ENCODE measurements at places on chromosomes 2 and 18.
A peak's percentile ranks its signal among the peaks of the same experiment; 100 is the strongest.

GRCh38 chr2:119434664-119435063, 3.0 kb downstream of the TMEM37 start:
- peak; percentile 85 for DNase-seq

GRCh38 chr2:193783681-193784080, 1588.9 kb upstream of the TMEFF2 start:
- DNase-seq, result no peak

DNA sequence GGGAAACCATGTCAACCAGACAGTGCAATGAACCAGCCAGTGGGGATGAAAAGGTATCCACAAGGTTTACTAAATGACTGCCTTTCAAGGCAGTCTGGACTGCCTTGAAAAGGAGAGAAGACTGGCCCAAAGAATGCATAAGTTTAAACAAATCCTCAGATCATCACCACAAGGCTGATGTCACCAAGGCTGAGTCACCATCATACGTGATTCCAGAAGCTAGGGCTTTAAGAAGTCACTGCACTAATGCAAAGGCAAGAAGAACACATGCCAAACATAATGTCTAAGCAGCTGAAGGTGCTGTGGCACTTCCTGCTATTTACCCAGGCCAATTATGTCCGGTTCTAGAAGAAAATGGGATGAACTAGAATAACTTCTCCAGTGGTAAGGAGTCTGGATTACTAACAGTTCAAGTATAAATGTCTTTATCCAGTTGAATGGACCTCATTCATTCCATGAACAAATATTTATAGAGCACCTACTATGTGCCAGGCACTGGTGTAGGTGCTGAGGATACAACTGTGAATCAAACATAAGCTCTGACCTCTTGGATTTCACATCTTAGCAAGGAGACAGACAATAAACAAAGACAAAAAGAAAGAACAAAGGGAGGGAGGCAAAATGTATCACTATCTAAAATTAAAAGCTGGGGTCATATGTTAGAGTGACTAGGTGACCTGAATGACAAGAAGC, 37.6 kb upstream of the ONECUT2 start:
- DNase-seq, result no peak

DNA sequence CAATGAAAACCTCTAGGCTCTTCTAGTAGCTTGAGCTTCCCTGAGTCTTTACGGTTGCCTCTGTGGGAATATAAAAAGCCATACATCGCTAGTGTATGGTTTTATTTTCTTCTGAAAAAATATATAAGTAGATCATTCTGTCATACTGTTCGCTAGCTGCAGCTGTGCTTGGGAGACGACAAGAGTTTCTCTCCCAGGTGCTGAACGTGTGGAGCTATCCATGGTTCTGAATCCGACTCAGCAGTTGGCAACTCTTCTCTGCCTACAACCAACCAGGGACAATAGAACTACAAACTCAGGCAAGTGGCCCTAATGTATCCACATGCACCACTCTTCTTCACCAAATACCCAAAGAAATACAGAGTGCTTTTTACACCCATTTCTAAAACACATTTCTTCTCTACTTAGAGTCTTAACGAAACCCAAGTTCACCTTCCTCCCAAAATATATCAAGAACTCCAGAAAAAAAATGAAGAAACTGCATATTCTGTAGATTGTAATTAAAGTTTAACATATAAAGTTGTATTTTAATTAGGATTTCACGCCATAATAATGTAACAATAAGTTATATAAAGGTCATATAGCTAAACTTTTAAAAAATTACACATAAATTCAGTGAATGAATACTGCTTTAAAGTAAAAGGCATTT, 2.2 kb upstream of the KCNH7 start:
- peak; percentile 70 for DNase-seq

- DNase-seq, result no peak
These were observed 6.0 kb downstream of the ZNF516 start for GRCh38 chr18:76489081-76489480.

DNA sequence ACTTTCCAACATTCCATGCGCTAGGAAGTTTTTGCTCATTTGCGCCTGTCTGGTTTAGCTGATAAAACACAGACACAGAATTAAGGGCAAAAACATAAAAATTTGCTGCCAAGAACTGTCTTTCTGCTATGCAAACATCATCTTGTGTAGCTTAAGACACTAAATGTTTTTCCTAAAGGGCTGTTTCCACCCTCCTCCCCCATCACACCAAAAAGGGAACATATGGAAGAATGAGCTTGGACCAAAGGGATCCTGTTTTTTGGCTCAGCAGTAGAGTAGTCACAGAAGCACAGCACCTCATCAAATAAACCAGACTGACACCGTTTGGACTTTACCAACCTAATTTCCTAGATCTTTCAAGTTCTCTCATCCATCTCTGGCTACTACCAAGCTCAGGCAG, 210.1 kb downstream of the ZNF521 start:
- no peak for DNase-seq

DNA sequence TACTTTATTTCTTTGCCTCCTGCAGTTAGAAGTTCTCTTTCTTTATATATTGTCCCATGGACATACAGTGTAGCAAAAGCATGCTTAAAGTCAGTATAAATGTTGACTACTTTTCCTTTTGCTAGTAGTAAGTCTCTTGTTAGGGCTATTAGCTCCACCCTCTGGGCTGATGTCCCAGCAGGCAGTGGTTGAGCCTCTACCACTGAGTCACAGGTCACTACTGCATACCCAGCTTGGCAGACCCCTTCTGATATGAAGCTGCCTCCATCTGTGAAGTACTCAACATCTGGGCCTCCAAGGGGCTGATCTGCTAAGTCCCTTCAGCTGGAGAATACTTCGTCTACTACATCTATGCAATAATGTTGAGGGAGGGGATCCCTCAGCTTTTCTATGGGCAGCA, 61.0 kb upstream of the SLC35G4 start:
- no peak for DNase-seq

- DNase-seq, result no peak
These were observed 368.6 kb downstream of the EIPR1 start for GRCh38 chr2:3009005-3009404.

DNA sequence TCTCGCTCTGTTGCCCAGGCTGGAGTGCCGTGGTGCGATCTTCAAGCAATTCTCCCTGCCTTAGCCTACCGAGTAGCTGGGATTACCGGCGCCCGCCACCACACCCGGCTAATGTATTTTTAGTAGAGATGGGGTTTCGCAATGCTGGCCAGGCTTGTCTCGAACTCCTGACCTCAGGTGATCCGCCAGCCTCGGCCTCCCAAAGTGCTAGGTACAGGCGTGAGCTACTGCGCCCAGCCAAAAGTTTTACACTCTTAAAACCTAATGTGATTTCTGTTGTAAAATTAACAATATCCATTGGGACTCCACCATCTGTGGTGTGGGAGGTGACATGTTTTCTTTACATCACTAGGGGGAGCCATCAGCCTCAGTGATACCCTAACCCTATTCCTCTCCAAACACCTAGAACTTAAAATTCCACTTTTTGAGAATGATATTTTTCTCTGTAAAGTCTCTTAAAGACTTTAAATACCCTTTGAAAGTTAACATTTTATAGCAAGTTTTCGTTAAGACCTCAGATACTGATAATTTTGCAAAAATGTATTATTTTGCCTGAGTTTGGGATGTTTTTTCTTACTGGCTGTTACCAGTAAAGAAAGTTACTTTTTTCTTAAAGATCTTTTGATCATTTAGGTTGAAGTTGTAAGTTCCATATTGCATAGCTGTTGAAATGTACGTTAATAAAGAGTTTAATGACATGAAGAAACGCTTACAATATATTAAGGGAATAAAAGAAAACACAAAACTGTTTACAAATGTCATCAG, 11.6 kb upstream of the EIF2AK2 start:
- peak; percentile 55 for DNase-seq

DNA sequence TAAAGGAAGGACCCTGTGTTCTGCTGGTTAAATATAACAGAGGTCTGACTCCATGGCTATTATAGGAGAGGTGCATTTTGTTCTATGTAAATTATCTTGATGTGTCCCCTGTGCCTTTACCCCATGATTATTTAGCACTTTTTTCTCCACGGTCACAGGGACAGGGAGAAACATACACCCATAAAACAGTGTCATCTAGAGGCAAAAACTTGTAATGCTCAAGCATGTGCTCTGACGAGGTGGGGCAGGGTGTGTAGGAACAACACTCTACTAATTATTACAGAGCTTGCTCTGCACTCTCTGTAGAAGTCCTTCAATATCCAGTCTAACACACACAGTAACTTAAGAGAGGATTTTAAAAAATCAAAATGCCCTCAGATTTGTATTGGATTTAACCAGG, 187.9 kb downstream of the NEDD4L start:
- peak; percentile 15 for DNase-seq

DNA sequence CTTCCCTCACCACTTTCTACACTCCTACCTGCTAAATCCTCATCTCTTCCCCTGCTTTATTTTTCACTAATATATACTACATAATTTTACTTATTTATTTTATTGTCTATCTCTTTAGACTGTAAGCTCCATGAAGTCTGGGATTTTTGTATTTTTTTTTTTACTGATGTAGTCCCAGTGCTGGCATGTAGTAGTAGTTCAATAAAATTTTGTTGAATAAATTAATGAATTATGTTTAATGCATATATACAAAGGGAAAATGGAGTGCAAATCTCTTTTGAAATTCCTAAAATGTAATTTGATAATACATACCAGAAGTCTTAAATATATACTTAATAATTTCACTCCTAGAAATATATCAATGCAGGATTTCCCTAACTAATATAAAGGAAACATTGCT, 7.1 kb upstream of the NABP1 start:
- no peak for DNase-seq

GRCh38 chr2:234363011-234363487, 133.8 kb downstream of the ARL4C start:
- DNase-seq, result peak; percentile 83

DNA sequence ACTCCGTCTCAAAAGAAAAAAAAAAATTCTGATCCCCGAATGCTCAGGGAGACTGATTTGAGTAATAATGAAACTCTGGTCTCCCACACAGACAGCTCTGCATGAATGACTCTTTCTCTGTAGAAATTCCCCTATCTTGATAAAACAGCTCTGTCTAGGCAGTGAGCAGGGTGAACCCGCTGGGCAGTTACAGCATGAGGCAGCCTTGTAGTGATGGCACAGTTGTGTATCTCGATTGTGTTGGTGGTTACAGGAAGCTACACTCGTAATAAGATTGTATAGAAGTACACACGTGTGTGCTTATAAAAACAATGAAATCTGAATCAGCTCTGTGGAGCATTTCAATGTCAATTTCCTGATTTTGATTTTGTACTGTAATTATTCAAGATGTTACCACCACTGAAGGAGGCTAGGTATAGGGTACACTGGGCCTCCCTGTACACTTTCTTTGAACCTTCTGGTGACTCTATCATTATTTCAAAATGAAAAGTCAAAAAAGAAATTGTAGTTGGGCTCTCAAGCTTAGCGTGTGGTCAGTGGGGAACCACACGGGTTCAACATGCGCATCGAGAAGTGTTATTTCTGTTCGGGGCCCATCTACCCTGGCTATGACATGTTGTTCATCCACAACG, 34.9 kb upstream of the ATP8B1 start:
- DNase-seq, result no peak

DNA sequence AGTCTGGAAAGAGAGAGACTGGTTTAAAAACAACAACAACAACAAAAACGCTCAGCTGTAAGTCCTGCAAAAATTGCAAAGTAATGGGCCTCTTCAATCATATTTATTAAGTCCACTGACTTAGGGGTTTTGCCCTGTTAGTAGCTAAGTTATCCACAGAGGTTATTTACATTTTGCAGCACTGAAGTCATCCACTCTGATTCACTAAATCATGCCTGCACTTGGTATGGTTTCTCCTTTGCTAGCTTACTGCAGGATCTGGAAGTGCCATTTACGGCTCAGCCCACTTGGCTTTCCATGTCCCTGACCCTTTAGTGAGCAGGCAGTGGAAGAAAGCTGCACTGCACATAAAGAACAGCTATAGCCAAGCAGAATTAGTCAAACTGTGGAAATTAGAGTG, 484.4 kb downstream of the NRXN1 start:
- DNase-seq, result no peak

DNA sequence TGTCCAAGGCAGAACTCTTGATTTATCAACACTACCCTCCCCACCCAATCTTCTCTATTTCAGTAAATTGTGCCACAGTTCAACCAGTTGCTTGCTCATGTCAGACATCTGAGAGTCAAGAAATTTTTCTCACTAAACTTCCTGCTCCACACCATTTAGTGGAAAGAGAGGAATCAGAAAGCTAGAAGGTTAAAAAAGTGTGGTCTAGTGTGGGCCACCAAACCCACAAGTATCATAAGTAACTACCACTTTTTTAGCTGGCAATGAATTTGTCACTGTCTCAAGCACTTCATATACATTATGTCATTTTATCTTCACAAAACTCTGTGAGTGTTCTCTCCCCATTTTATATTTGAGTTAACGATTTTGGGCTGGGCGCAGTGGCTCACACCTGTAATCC, 16.6 kb upstream of the MSTN start:
- no peak for DNase-seq

GRCh38 chr2:84243788-84244733, 215.0 kb downstream of the SUCLG1 start:
- DNase-seq, result no peak

- no peak for DNase-seq
These were observed 118.4 kb downstream of the ALMS1 start for GRCh38 chr2:73503992-73504570.

DNA sequence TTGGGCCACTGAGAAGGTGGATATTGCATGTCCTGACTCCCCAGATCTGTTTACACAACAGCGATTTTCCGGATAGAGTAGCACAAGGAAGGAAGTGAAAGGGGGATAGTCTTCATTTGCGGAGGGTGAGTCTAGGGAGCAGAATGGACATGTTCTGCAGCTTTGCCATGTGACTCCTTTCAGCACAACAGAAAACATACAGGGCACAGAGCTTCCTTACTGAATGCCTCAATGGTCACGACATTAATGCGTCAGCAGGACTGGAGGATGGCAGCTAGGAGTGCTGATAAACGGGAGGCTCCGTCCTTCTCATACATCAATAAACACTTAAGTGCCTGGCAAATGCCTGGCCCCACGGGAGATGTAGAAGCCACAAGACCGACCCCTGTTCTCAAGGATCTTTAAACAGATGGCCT, 163.0 kb downstream of the FAM210A start:
- DNase-seq, result no peak

DNA sequence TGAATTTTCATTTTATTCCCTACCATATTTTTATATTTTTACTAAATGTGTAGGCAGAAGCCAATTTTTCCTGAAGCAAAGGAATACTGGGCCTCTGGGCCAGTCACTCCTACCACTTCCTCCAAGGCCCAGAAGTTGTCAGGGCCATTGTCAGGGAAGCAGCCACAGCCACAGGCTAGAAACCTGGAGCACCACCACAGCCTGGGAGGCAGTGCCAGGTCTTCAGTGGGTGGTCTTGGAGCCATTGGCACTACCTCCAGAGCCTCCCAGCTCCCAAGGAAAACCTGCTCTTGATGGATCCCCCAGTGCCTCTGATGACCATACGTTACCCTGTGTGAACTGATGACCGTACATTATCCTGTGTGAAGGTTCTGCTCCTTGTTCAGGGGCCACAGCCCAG, 135.6 kb upstream of the SP5 start:
- no peak for DNase-seq

- DNase-seq, result peak; percentile 75
These were observed 17.3 kb upstream of the AGXT start for GRCh38 chr2:240851078-240851991.
